ENCODE measurements at places on chromosomes 13 and 19.

GRCh38 chr13:105272660-105273631, 1262.5 kb downstream of the EFNB2 start:
- no peak for DNase-seq

DNA sequence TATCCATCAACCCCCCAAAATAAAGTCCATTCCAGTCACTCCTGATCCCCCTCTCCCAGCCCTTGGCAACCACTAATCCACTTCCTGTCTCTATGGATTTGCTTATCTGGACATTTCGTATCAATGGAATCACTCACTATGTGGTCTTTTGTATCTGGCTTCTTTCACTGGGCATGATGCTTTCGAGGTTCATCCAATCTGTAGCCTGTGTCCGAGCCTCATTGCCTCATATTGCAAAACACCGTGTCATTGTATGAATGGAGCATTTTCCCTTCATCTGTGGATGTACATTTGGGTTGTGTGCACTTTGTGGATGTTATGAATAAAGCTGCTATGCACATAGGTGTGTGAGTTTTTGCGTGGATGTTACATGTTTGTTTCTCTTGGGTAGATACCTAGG, 1.4 kb upstream of the FZR1 start:
- DNase-seq = no peak

GRCh38 chr13:114115796-114116195, 16.6 kb downstream of the RASA3 start:
- no peak for DNase-seq

- no peak for DNase-seq
These were observed 17.4 kb upstream of the SLC39A3 start for GRCh38 chr19:2756921-2757881.

- DNase-seq = no peak
These were observed 26.4 kb downstream of the KCTD4 start for GRCh38 chr13:45174478-45174877.

- no peak for DNase-seq
These were observed 45.8 kb downstream of the VWA8 start for GRCh38 chr13:41915081-41915480.

Measured in GM06990 (cell line).